Cerebellar nuclear complex (tissue), 1 donor: ENCODE measurements at places on chromosomes 4 and X.

DNA sequence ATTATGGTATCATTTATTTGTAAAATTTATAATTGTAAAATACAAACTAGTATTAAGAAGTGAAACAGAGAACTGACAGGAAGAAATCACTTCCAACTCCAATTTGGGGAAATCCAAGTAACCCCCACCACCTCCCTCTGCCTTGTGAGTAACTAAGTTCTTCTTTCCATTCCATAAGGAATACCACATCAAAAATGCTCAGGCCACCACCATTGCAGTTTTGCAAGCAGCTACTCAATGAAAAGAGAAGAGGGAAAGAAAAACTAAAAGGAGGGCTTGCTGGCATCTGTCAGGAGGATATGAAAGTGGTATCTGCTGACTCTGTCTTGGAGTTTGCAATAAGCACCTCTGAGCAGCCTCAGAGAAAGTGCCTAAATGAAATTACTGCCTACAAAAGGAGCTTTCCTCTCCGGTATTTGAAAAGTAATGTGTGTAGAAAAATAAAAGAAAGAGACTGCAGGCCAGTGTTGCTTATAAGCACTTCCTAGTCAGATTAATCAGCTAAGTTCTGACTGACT is 228.7 kb downstream of the OPHN1 start:
- DNase-seq = no peak

- DNase-seq = no peak
These were observed 201.0 kb downstream of the CAMK2D start for GRCh38 chr4:113560579-113560978.

- no peak for DNase-seq
These were observed 420.4 kb upstream of the CTSO start for GRCh38 chr4:156374069-156374468.

- DNase-seq = no peak
These were observed 960 bp downstream of the TRPC3 start for GRCh38 chr4:121950680-121951520.

DNA sequence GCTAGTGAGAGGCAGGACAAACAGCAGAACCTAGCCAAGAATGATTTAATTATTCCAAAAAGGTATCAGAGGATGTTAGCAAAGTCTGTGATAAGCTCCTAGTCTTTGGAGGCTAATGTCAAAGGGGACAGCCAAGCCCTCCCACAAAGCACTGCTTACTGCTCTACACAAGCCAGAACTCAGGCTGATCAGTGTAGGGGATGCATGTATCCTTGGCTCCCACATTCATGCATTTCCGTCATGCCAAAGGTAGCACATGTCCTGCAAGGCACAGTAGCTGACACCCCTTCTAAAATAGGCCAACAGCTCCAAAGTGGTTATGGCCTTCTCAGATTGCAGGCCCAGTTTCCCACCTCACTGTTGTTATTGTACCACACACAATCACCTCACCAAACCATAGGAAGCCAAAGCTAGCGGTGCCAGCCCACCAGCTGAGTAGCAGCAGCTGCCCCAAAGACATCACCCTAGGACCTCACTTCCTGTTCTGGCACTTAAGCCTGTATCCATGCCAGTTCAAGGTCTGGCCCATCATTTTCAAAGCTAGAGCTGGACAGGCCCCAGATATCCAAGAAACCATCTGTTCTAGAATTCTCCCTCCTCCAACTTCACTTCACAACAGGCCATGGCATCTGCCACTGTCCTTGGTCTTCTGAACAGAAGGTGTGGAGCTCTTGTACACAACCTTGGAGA is 40.9 kb downstream of the TSPAN5 start:
- DNase-seq = peak; percentile 92

DNA sequence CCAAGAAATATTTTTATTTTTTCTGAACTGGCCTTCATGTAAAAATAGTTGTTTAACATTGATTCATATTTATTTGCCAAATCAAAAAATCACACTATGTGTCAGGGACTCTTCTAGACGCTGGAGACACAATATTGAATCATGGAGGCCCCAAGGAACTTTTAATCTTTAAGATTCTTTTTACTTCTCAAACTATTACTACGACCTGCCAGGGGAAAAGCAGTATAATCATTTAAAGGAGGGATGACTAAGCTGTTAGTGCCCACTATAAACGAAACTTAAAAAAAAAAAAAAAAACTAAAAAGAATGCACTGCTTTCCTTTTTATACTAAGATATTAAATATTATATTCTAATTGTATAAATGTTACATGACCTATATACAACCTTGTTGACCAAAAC is 84.7 kb downstream of the PPA2 start:
- no peak for DNase-seq

DNA sequence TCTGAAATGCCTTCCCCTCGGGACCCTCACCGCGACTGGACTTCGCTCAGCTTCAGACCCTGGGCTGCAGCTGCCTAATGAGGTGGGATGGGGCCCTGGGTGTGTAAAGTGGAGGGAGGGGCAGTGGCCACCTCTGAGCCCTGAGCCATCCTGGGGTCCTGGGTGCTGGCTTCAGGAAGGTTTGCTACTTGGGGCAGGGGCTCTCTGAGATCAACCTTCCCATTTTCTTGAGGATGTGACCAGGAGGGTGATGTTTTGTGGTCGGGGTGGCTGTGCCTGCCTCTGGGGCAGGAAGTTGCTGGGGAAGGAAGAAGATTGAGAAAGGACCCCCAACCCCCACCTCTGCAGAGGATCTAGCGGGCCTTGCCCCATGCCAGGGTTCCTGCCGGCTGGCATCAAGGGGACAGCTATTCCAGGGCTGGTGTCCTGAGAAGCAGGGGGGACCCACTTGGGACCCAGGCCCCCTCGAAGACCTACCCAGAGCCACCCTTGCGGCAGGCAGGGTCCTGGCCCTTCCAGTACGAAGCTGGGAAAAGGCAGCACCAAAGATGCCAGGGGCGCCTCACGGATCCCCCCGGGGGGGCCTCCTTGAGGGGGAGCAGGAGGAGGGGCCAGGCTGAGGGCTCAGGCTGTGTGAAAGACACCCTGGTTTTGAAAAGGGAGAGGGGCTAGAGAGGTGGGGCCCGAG is 6.5 kb downstream of the SH3BP2 start:
- DNase-seq = no peak

DNA sequence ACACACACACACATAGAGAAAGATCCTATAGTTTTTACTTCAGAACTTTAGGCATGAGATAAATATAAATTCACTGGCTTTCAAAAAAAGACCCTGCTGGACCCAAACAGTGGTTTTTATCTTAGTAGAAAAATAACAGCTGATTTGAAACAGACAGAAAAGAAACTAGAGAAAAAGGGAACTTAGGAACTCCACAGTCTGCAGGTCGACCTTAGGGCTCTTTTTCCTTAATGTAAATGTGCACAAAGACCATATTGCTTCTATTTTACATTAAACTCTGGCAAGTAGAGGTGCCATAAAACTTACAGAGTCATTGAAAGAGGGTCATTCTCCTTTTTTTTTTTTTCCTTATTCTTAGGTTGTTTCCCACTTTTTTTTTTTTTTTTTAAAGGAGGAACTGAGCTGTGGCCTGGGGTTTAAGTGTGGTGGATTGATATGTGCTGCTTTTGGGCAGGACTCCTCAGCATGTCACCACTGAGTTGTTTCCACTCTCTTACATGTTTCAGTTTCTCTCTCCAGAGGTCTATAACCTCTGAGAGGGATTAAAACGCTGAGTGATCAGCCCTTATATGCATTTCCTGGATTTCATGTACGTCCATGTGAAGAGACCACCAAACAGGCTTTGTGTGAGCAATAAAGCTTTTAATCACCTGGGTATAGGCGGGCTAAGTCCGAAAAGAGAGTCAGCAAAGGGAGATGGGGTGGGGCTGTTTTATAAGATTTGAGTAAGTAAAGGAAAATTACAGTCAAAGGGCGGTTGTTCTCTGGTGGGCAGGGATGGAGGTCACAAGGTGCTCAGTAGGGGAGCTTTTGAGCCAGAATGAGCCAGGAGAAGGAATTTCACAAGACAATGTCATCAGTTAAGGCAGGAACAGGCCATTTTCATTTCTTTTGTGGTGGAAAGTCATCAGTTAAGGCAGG is 70.8 kb upstream of the PACRGL start:
- DNase-seq = no peak

DNA sequence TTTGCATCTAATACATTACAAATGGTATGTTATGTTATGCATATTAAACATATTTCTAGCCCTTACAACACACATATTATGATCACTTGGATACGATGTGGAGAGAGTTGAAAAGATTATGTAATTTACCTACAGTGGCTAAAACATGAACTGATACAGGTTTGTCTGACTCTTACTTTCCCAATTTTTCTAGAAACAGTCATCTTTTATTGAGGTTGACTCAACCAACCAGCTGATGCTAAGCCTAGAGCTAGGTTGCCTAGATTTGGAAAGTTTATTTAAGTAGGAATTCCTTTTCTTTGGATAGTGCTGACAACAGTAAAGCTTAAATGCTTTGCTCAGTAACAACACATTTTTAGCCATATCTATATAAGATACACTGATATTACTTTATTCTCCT is 1215.1 kb downstream of the ADGRL3 start:
- DNase-seq = no peak

- no peak for DNase-seq
These were observed 39.5 kb downstream of the HADH start for GRCh38 chr4:108029016-108029720.

DNA sequence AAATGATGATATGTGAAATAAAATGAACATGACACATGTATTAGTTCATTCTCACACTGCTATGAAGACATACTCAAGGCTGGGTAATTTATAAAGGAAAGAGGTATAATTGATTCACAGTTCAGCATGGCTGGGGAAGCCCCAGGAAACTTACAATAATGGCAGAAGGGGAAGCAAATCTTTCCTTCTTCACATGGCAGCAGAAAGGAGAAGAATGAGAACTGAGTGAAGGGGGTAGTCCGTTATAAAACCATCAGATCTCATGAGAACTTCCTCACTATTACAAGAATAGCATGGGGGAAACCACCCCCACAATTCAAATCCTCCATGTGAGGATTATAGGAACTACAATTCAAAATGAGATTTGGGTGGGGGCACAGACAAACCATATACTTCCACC is 243.9 kb upstream of the GYPA start:
- DNase-seq = no peak

DNA sequence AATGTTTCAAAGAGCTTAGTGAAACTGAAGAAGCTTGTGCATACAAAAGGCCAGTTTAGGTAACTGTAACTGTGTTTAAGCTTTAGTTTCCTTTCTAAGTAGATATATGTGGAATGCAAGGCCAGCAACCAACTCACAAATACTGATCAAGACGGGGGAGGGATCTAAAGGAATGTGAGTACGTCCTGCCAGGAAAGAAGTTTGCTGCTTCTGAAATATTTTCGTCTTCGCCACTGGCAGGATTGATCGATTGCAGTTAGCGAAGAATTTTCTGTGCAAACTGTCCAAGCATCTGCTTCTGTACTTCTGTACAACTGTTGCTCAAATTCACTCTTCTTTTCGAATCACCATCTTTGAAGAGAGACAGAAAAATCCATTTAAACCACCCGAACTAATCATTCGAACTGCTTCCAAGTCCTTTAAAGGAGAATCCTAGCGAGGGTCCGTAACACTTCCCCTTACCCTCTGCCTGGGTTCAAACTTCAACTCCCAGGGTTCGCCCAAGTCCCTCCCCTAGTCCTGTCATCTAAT is 373 bp upstream of the INTS6L start:
- no peak for DNase-seq

GRCh38 chrX:141903400-141904155 is at the start of gene MAGEC1:
Gene MAGEC1, plus strand, starts transcription at chrX:141903894. Its CDS starts 1,179 bp downstream, at chrX:141905073.
- no peak for DNase-seq

- no peak for DNase-seq
These were observed 96.0 kb upstream of the NUDT6 start for GRCh38 chr4:123018396-123018775.

DNA sequence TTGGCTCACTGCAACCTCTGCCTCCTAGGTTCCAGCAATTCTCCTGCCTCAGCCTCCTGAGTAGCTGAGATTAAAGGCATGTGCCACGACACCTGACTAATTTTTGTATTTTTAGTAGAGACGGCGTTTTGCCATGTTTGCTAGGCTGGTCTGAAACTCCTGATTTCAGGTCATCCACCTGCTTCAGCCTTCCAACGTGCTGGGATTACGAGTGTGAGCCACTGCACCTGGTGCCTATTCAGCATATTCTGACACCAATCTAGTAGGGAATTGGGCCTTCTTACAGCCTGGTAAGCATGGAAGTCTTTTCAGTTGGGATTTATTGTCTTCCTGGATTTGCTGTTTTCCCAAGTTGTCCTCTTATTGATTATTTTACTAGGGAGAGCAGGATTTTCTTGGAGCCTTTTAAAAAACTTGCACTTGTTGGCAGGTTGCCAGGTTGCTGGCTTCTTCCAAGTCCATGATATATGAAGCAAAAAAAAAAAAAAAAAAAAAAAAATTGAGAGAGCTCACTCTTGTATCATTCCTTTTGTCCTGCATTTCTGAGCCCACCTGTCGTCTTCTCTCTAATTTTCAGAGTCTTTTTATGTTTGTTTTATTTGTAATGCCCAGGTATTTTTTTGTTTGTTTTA is 43.7 kb downstream of the TMPRSS11E start:
- no peak for DNase-seq

DNA sequence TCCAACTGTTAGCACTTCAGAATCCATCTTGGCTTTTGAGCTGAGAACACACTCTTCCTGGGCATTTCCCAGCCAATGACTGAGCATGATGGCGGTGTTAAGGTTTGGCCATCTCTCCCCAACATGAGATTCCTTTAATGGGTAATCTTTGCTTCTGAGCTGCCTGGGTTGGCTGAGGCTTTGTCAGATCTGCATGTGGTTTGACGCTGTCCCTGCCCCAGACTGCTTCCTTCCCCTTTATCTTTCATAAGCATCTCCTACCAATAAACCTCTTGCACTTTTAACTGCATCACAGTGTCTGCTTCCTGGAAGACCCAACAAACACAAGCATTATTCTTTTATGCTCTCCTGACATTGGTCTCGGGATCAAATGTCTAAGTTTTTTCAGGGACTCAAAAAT is 31.5 kb upstream of the DIPK2B start:
- no peak for DNase-seq
